Naive thymus-derived CD8-positive, alpha-beta T cell (primary cell): ENCODE measurements at places on chromosomes 6 and 20.

- no peak for DNase-seq
Measured at GRCh38 chr6:133362813-133363212, 121.7 kb downstream of the EYA4 start.

GRCh38 chr20:53794529-53795115 lies 201.0 kb upstream of the ZNF217 start:
- DNase-seq, result no peak

DNA sequence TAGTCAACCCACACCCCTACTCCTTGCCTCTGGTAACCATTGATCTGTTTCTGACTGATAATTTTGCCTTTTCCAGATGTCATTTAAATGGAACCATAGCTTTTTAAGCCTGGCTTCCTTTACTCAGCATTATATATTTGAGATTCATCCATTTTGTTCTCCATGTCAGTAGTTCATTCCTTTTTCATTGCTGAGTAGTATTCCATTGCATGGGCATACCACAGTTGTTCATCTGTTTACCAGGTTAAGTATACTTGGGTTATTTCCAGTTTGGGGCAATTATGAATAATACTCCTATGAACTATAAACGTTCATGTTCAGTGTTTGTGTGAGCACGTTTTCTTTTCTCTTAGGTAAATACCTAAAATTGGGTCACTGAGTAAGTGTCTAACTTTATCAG lies 25.1 kb downstream of the FGD2 start:
- no peak for DNase-seq

DNA sequence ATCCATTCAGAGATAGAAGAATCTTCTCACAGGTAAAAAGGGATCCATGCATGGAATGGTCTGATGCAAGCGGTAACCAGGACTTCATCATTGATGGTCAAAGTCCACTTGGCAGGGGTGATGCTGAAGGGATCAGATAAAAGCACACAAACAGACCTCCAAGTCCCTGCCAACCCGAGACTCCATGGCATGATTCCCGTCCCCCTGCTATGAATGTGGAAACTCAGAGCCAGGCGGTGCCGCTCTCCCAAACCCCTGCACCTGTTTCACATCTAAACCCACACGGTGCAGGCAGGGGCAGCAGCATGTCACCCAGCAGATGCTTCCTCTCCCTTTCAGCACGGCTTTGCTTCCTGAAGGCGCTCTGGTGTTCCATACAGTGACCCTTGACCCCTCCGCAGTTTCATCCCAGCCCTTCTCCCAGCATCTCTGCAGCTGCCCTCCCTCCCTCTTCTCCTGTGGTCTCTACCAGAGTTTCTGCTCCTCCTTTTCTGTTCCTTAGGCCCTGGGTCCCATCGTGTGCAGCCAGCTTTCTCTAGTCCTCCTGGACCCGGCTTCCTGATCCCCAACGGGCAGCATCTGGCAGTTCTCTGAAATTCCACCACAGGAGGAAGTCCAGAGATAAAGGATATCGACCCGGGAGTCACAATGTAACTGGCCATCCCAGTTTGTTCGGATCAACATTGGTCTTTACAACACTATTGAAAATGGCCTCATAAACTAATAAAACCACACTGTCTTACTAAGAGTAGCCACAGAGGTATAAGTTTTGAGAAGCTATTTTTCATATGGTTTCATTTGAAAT lies 235.0 kb downstream of the TTLL2 start:
- DNase-seq, result no peak

- no peak for DNase-seq
Measured at GRCh38 chr20:48467622-48468021, 360.2 kb downstream of the PREX1 start.

GRCh38 chr6:167550941-167551627 lies 226.2 kb downstream of the TTLL2 start:
- DNase-seq, result no peak
